Choroid plexus epithelial cell (primary cell): ENCODE measurements at places on chromosomes 1 and 21.
A peak's percentile ranks its signal among the peaks of the same experiment; 100 is the strongest.

DNA sequence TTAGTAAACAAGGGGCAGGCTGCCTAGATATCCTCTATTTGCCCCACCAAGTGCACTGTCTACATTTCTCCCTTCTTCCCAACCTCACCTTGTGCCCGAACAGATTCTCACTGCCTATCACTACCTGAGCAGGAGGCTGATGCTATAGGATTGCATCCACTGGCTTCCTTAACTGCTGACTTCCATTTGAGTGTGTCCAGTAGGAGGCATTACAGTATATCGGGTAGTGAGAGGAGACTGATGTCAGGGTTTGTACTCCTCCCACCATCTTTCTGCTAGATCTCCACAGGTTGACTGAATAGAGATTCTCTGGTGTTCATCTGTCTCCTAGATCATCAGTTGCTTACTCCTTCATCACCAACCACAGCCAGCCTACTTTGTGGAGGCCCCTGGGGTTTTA lies 796.3 kb downstream of the LRRIQ3 start:
- no peak for DNase-seq

GRCh38 chr1:155989242-155990004 lies 11.1 kb upstream of the ARHGEF2 start:
- peak; percentile 77 for DNase-seq

DNA sequence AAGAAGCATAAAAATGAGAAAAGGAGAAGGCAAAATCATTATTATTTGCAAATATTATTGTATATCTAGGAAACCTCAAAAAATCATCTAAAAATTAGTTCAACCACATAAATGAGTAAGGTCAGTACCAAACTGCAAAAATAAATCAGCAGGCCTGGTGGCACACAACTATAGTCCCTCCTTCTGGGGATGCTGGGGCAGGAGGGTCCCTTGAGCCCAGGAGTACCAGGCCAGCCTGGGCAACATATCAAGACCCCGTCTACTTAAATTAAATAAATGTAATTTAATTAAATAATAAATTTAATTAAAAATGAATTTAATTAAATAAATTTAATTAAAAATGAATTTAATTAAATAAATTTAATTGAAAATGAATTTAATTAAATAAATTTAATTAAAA lies 40.3 kb upstream of the TRIM67 start:
- DNase-seq: no peak

- no peak for DNase-seq
These were observed 1.2 kb downstream of the C1QTNF12 start for GRCh38 chr1:1245178-1245816.

DNA sequence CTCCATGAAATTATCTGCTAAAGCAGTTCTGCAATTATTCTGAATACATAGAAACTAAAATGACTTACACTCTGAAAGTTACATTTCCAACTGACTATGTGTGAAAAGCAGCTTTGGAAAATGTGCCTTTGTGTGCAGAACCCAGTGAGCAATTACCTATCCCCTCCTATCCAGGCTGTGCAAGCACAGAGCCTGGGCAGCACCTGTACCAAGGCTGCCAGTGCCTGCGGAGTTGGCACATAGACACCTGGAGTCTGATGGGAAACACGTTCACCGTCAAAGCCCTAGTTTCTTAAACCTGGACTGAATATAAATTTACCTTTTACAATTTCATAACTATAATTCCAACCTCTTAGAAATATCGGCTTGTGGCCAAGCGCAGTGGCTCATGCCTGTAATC lies 307.3 kb downstream of the KCNH1 start:
- DNase-seq: no peak

DNA sequence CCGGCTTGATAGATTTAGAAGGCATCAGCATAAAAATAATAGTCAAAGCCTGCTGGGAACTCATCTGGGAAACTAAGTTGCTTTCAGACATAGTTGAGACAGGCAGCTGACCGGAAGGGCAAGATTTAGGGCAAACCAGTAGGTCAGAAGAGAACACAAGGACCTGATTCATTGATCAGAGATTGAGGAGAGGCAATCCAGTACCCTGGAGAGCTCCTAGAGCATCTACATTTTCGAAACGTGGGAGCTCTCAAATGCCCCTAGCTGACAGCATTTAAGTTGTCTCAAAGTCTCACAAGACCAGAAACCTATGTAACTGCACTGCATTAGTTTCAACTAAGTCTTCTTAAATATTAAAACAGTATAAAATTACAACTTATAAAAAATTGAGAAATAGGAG lies 22.9 kb upstream of the MTF2 start:
- DNase-seq: peak; percentile 62

- no peak for DNase-seq
These were observed 4.8 kb downstream of the AMPD2 start for GRCh38 chr1:109624201-109625010.

GRCh38 chr1:244100276-244100675 lies 49.2 kb downstream of the ZBTB18 start:
- no peak for DNase-seq

GRCh38 chr1:75727571-75727970 lies 3.1 kb downstream of the ACADM start:
- no peak for DNase-seq

DNA sequence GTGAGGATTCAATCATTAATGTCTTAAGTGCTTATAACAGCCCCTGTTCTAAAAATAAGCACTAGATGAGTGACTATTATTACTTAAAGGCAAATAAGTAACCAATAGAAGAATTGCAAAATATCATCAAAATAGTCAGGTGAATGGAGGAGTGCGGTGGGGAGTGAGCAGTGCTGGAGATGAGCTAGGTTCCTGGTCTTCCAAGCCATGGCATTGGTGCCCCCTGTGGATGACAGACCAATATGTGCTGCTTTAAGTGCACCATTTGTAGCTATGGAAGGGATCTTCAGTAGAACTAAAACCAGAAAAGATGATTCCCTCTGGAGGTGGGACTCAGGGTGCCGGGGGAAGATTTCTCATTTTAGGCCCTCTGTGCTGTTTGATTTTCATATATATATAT lies 46.1 kb upstream of the SLC30A1 start:
- peak; percentile 49 for DNase-seq

- peak; percentile 51 for DNase-seq
These were observed 2.2 kb downstream of the TMED5 start for GRCh38 chr1:93177991-93178390.

- no peak for DNase-seq
These were observed 20.6 kb downstream of the PTGFR start for GRCh38 chr1:78511334-78511733.

DNA sequence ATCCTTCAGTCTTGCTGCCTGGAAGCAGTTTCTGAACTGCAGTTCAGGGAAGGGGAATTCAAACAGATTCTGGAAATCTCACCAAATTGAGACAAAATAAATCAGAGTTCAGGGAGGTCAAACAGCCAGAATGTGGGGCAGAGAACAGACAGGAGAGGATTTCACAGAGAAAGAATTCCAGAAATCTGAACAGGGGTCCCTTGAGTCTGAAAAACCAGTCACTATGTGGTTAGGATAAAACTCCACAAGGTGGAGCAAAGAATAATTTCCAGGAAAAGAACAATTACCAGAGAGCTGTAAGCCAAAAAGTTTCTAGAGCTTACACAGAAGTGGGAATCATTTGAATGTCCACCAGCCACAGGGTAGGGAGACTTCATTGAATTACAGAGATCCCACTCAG lies 84.7 kb downstream of the URB2 start:
- peak; percentile 38 for DNase-seq

DNA sequence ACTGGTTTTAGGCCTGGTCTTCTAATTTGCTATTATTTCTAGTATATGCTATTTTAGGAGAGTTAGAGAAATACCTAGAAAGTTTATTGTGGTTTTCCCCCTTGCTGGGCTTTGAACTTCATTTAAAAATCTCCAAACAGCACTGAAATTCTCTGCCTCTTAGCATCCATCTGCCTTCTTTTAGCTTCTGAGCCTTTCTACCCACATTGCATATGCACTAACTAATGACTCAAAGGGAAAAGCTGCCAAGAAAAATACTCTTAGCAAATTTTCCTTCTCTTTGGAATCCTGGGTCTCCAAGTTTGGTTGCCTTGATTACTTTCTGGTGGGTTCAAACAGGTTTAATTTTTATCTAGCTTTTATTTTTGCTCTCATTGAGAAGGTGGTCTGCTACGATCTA lies 408.4 kb upstream of the PTBP2 start:
- DNase-seq: peak; percentile 85

GRCh38 chr1:82391712-82392111 lies 591.0 kb downstream of the ADGRL2 start:
- no peak for DNase-seq

GRCh38 chr21:15301736-15302135 lies 236.9 kb upstream of the NRIP1 start:
- DNase-seq: no peak

- DNase-seq: no peak
These were observed 4.3 kb upstream of the MTFR1L start for GRCh38 chr1:25815208-25816111.

- no peak for DNase-seq
These were observed 102.3 kb downstream of the LACTBL1 start for GRCh38 chr1:22870201-22870871.

DNA sequence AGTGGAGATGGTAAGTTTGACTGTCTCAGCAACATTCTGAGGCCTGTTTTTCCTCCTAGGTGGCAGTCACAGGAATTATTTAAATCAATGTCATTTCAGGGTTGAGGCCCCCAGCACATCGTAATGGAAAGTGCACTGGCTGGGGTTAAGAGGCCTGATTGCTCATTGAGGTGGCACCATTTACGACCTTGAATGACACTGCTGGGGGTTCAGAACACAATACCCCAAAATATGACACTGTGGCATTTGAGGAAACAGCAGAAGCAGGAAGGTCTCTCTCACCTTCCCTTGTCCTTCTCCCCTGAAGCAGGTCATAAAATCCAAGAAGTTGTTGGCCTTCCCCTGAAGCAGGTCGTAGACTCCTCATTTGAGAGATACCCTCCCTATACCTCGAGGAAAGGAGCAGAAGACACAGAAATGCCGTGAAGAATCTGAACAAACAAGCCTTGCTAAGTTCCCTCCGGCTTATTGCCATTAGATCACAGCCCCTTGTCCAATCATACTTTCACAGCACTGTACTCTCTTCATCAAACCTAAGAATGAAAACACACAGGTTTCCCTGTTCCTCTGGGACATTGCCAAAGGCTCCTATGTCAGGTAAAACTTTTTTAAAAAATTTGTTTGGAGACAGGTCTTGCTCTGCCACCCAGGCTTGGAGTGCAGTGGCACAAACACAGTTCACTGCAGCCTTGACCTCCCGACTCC lies 71.3 kb downstream of the S1PR1 start:
- no peak for DNase-seq

GRCh38 chr21:38433471-38433870 lies 64.8 kb downstream of the ERG start:
- no peak for DNase-seq

GRCh38 chr1:217332431-217333065 lies 298.3 kb downstream of the GPATCH2 start:
- DNase-seq: peak; percentile 13

GRCh38 chr1:18119289-18119688 lies 11.7 kb downstream of the IGSF21 start:
- DNase-seq: no peak

GRCh38 chr1:55781003-55781402 lies 565.8 kb upstream of the USP24 start:
- no peak for DNase-seq

DNA sequence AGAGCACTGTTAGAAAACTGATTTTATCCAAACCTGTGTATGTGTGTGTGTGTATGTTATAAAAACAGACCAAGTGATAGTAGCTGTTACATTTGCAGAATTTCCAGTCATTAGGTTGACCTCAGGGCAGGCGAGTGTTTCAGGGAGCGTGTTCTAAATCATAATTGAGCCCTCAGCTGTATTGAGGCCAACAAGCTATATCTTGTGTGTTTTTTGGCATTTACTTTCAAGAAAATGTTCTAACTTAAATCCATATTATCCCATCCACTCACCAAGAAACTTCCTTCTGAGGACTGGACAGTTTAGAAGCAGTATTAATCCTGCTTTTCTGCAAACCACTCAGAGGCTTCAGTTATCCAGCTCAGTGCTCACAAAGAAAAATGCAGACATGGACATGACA lies 12.0 kb downstream of the DDAH1 start:
- no peak for DNase-seq

DNA sequence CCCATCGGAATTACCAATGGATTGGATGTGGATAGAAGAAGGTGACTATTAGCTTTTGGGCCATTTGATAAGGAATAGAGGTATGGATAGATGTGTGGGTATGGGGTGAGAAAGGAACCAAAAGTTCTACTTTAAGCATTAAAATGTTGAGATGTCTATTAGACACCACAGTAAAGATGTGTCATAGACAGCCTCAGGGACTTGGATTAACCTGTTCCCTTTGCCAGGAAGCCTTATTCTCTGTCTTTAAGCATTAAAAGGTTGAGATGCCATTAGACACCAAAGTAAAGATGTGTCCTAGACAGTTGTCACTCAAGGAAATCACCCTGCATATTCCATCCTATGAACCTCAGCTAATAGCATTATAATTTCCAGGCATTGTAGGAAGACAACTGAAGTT lies 11.0 kb upstream of the DENND1B start:
- DNase-seq: no peak

- peak; percentile 35 for DNase-seq
These were observed 569 bp upstream of the WARS2 start for GRCh38 chr1:119141020-119141424.

DNA sequence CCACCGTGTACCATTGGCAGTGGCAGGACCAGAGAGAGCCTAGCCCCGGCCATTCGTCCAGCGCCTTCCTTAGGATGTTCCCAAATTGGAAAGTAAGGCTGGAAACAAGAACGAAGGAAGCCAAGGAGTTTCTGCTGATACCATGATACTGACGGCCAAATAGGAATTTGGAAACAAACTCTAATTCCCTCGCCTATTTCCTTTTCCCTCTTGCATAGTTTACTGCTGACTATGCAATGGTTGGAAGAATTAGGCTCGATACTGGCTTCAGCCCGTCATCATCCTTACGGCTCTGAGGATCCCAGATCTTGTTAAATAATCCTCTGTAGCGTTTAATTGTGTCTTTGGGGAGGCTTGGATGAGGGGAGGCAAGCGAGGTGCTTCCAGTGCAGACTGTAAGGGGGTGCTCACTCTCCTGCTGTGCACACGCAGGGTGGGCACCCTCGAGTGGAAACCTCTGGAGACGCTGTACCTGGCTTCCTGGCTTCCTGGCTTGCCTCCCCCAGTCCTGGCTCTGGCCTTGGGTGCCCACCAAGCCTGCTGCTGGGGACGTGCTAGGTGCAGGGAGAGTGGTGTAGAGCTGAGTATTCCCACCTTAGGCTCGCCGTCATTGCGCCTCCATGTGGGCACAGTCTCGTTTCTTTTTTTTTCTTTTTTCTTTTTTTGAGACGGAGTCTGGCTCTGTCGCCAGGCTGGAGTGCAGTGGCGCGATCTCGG lies 27.4 kb upstream of the CAMTA1 start:
- DNase-seq: no peak

DNA sequence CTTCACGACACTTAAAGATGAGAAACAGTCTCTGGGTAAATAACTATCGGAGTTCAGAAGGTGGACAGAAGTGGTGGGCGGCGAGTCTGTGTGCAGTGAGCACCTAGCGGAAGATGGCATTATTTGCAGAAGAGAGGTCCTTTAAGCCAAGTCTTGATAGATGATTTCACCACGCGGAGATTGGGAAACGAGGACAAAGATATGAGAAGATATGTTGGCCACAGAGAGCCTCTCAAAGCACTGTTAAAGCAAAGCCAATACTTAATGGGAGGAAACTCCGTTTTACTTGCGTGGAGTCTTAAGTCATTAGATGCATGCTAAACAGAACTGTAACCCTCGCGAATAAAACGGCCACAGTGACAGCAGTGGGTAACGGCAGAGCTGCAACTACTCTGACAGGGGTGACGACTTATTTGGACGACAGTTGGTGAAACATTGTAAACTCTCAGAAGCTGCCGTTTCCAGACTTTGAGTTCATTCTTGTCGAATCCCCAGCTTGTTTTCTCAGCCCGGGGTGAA lies 577 bp upstream of the CEP350 start:
- DNase-seq: peak; percentile 63
